ENCODE measurements at places on chromosomes 7 and 10.

GRCh38 chr10:69948261-69948660 is 104.4 kb upstream of the MACROH2A2 start:
- no peak for ATAC-seq

- peak; percentile 63 for ATAC-seq
Observed at GRCh38 chr10:59585046-59585700, 124.5 kb downstream of the SLC16A9 start.

DNA sequence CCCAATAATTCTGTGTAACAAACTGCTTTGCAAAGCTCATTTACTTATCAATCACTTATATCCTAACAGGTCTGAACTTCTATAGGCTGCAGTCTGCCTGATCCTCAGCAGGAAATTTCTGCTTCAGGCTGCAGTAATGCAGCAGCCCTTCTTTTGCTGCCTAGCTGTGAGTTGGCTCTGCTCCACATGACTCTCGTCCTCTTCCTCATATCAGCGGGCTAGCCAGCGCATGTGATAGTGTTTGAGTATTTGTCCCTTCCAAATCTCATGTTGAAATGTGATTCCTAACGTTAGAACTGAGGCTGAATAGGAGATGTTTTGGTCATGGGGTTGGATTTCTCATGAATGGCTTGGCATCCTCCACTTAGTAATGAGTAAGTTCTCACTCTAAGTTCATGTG is 387.8 kb downstream of the SEMA3D start:
- ATAC-seq, result no peak

- no peak for ATAC-seq
Observed at GRCh38 chr7:96080027-96080426, 241.9 kb downstream of the SLC25A13 start.

- no peak for ATAC-seq
Observed at GRCh38 chr10:86229811-86230556, 136.6 kb downstream of the GRID1 start.

DNA sequence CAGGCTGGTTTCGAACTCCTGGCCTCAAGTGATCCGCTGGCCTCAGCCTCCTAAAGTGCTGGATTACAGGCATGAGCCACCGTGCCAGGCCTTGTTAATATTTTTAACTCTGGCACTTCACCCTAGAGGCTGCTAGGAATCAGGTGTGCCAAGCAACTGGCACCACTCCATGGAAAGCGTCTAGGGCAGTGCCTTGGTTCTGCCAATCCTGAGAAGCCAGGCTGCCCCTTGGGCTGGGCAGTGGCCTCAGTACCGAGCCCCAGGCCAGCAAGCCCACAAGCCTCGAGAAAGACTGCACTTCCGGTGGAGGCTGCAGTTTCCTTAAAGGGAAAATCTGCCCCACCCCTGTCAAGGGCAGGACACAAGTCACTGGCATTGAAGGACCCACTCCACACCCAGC is 11.3 kb downstream of the ALKBH4 start:
- no peak for ATAC-seq

DNA sequence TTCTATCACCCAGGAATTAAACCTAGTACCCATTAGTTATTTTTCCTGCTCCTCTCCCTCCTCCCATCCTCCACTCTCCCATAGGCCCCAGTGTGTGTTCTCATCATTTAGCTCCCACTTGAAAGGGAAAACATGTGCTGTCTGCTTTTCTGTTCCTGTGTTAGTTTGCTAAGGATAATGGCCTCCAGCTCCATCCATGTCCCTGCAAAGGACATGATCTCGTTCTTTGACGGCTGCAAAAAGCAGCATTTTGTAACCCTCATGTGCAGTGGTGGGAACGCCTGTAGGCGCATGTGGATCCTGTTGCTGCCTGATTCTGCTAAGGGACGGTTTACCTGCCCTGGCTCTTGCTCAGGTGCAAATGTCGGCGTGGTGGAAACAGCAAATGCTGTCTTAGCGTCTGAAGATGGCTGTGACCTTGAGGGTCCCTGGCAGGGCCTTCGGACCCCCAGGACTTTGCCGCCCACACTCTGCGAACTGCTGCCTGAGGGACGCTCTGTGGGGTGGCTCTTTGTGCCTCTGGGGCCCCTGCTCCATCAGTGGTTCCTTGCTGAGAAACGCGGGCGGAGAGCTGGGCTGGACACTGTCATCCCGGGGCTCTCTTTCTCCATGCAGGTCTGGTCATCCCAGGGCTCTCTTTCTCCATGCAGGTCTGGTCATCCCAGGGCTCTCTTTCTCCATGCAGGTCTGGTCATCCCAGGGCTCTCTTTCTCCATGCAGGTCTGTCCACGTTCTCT is 5.6 kb upstream of the MTG1 start:
- no peak for ATAC-seq

GRCh38 chr7:73972614-73973013 is 55.4 kb upstream of the ELN start:
- no peak for ATAC-seq

- ATAC-seq, result no peak
Observed at GRCh38 chr7:127962589-127963361, 68.5 kb downstream of the LRRC4 start.

DNA sequence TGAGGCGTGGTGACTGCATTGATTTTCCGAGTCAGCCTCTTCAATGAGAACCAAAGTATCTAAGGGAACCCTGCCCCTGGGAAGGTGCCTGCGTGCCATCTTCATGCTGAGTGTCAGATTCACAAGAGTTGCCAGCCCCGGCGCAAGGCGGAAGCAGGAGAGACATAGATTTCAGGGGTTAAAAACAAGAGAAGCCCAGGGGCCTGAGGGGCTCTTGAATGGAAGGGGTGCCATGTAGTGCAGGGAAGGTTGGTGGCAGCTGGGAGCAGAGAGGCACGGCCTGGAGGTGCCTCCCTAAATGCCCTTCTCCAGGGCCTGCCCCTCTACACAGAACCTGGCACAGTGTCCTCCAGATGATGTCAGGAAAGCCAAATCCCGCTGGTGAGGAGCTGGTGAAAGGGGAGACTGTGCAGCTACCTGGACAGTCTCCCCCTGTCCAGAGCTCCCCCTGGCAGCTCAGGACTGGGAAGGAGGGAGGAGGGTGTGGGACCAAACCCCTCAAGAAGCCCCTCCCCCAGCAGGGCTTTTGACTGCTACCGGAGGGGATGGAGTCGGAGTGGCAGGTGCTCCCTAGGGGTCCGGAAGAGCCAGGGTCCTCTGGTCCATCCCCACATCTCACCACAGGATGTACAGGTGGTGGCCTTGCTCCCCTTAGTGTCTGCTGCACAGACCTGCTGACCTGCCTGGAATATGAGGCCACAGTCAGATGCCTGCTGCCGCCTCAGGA is 137.9 kb downstream of the TCERG1L start:
- ATAC-seq, result no peak

DNA sequence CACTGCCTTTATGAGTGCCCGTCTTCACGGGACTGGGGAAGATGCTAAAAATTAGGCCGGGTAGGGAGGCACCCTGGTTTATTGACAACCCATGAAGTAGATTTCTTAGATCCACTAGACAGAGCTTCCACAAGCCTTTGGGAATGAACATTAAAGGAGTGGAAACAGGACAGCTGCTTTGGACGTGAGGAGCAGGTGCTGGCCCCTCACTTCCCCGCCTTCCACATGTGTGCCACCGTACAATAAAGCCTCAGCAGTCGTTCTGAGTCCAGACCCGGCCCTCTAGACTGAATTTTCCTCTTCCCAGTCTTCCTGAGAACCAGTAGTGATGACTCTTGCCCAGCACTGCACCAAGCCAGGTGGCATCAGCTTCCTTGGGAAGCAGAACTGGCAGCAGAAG is 282.4 kb downstream of the CELF2 start:
- ATAC-seq, result no peak

GRCh38 chr10:86981716-86982115 is 13.4 kb downstream of the ADIRF start:
- ATAC-seq, result no peak

- peak; percentile 59 for ATAC-seq
Observed at GRCh38 chr7:55571511-55572377, 558 bp downstream of the VOPP1 start.

- ATAC-seq, result no peak
Observed at GRCh38 chr7:4807598-4808016, 32.2 kb downstream of the AP5Z1 start.

DNA sequence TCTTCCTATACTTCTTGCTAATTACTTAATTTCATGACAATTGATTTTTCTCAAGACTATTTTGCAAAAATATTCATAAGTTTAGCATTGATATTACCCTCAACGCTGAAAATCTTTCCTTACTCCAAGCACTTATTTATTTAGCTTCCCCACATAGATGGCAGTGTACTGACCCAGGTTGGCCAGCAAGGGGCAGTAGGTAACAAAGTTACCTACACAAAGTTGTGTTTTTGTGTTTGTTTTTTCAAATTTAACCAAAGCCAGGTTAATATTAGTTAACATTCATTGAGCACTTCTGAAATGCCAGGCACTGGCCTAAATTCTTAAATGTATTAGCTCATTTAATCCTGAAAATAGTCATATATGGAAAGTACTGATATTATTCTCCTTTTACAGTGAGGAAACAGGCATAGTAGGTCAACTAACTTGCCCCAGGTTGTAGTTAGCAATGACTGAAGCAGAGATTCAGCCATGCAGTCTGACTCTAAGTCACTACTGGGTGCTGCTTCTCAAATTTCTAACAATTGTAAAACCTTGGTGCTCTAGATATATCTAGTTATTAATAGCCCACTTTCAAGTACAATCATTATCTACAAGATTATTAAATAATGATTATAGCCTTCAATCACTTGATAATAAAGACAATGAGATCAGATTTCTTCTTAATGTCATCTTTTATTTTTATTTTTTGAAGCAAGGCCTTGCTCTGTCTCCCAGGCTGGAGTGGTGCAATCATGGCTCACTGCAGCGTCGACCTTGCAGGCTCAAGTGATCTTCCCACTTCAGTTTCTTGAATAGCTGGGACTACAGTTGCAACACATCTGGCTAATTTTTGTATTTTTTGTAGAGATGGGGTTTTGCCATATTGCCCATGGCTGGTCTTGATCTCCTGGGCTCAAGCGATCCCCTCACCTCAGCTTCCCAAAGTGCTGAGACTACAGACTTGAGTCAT is 5.8 kb upstream of the GGCT start:
- ATAC-seq, result peak; percentile 82

DNA sequence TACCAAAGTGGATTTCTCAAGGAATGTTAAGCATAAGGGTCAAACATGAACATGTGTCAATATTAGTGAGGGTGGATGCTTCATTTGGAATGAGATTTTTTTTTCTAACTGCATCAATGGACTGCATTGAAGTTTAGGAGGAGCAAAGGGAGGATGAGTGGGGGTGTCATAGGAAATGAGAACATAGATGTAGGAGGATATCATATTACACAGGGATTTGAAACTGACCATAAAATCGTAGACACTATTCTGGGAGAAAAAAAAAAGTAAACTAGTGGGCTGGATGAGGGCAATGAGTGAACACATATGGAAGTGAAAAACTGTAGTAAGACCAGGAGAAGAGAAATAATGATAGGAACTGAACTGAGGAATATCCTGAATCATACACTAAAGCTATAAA is 109.4 kb downstream of the SEMA3A start:
- ATAC-seq, result peak; percentile 57

DNA sequence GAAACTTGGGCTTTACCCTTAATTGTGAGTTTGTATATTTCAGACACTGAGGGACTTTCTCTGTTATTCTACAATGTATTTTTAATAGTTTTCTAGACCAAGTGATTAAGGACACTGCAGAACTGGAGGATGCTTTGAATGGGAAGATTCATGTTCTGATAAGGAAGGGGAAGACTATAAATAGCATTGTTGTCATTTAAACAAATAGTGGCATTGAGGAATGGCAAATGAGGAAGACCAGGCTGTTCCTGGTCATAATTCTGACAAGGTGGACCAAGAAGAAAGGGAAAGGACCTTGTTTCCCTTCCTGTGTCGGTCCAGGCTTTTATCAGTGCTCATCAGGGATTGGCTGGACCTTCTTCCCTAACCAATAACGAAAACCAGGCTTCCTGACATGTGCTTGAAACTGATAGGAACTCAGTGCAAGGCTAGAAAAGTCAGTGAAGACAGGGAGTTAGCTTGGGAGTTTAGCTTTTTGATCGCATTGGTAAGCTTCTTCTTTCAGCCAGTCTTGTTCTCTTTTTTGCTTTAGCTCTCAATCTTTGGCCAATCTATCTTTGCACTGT is 116.2 kb downstream of the ITGA8 start:
- no peak for ATAC-seq

- no peak for ATAC-seq
Observed at GRCh38 chr7:66739477-66739876, 1.1 kb upstream of the RABGEF1 start.

DNA sequence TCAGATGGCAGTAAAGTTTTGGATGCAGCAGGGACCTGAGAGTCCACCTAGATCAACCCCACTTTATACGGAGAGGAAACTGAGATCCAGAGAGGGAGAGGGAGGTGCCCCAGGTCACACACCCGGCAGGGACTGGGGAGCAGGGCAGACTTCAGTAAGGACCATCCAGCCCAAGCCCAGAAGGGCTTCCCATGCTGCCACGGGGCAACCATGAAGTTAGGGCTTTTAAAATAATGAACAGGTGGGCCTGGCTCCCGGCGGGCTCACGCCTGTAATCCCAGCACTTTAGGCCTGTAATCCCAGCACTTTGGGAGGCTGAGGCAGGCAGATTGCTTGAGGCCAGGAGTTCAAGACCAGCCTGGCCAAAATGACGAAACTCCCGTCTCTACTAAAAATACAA is 98.5 kb downstream of the HIP1 start:
- no peak for ATAC-seq

DNA sequence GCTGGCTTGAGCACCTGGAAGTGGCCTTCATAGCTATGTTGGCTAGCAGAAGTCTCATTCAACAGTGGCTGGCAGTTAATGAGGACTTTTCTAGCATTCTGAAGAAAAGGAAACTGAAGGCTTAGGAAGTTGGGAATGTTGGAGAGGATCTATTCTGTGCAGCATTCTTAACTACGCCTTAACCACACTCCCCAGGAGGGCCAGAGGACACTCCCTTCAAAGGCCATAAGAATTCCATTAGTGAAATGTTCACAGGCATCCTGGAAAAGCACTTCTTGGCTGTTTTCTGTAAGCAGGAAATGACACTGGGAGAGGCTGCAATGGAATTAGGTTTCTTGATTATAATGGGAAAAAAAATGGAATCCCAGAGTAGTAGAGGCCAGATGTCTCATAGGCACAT is 188.9 kb downstream of the ARHGAP12 start:
- no peak for ATAC-seq

DNA sequence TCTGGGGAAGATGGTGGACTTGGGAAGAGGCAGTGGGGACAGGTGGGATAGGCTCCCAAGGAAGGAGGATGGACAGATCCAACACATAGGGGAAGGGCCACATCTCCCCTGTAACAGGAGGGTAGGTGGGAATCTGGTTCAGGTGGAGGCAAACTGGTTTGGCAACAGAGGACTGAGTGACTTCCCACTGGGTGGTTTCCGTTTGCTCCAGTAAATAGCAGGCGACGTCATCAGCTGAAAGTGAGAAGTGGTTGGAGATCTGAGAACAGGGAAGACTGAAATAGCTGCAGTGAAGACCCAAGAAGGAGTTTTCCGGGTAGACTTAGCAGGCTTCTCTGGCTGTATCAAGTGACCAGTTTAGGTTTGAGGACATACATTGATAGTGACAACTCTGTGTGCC is 504.4 kb downstream of the GALNT17 start:
- ATAC-seq, result no peak

- ATAC-seq, result peak; percentile 79
Observed at GRCh38 chr10:114577133-114577532, 80.9 kb downstream of the ABLIM1 start.

- ATAC-seq, result no peak
Observed at GRCh38 chr10:11355592-11355991, 255.9 kb downstream of the USP6NL start.

Measured in SK-N-SH treated with all-trans-retinoic acid at 6 μM for 48 hours (cell line).